ENCODE measurements at places on chromosomes 5 and 9. TPM values are rescaled to one million over a fixed set of nuclear protein-coding genes. Genes with fewer than 3 reads are reported as not detected.

Gene SPATA31E1
- not detected for total RNA-seq

Gene DMRT3
- total RNA-seq: not detected

Gene GADD45G
- not detected for total RNA-seq

Gene DYNC2I2
- 64.5 TPM for total RNA-seq

Gene KCNT1
- not detected for total RNA-seq

Gene DOCK8
- not detected for total RNA-seq

Gene SH2D3C
- not detected for total RNA-seq

Gene PCDHB1
- not detected for total RNA-seq

Gene EXOSC3
- 30.1 TPM for total RNA-seq

Gene FAM221B
- total RNA-seq: not detected
